ENCODE measurements at places on chromosomes 1 and 21.

DNA sequence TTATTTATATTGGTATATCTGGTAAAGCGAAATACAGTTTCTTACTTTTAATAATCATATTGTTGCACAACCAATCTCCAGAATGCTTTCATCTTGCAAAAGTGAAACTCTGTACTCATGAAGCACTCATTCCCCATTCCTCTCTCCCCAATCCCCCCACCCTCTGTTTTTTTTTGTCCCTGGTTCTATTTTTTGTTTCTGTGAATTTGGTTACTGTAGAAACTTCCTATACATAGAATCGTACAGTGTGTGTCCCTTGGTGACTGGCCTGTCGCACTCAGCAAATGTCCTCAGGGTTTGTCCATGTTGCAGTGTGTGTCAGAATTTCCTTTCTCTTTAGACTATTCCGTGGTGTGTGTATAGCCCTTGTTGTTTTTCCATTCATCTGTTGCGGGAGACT, 7.9 kb upstream of the NLRP3 start:
- no peak for DNase-seq

GRCh38 chr1:210483821-210484220, 155.1 kb downstream of the HHAT start:
- DNase-seq, result no peak

GRCh38 chr1:197222780-197223179, 45.3 kb upstream of the CRB1 start:
- DNase-seq, result no peak

DNA sequence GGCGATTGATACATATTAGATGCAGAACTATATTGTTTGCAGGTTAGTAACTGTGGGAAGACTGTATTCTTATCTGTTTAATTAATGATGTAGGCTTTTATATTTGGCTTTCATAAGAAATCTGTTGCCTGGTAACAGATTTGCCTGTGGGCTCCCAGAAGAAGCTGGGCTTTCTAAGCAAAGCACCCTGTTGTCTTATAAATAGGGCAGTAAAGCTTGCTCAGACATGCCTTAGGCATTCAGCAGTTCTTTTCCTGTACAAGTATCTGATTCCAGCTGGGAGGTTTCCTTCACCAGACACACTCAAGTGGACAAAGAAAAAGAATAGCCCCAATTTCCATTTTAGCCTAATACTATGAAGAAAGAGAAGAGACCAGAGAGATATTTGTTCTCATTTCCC, 524.0 kb downstream of the LRRIQ3 start:
- no peak for DNase-seq

DNA sequence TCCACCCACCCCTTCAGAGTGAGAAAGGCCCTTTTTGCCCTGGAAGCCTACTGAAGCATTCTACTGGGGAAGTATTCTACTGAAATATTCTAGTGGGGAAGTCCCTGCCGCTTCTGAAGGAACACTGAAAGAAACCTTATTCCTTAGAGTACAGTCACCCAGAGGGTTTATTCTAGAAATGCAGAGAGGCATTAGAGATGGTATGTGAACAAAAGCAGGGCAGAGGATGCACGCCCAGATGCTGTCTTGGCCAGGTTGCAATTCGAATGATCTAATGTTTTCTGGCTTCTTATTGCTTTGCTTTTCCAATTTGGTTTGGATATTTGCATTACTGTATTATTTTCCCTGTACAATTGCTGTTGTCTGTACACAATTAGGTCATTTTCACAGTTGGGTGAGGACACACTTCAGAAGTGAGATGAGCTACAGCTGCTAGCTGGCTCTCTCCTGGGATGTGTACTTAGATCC, 37.1 kb downstream of the CCN1 start:
- no peak for DNase-seq

DNA sequence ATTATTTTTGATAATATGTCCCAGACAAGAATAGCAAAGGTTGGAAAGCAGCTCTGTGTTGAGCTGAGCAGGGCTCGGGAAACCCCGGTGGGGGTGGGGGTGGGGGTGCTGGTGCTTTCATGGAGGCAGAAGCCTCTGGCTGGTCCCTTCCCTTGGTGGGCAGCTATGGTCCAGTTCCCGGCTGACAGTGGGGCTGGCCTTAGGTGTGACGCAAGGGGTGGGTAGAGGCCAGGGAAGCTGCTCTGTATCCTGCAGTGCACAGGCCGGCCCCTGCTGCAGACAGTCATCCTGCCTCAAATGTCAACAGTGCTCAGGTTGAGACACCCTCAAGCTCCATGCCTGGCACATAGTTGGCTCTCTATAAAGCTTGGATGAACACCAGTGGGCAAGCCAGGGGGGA, 8.9 kb downstream of the ACTL8 start:
- no peak for DNase-seq

DNA sequence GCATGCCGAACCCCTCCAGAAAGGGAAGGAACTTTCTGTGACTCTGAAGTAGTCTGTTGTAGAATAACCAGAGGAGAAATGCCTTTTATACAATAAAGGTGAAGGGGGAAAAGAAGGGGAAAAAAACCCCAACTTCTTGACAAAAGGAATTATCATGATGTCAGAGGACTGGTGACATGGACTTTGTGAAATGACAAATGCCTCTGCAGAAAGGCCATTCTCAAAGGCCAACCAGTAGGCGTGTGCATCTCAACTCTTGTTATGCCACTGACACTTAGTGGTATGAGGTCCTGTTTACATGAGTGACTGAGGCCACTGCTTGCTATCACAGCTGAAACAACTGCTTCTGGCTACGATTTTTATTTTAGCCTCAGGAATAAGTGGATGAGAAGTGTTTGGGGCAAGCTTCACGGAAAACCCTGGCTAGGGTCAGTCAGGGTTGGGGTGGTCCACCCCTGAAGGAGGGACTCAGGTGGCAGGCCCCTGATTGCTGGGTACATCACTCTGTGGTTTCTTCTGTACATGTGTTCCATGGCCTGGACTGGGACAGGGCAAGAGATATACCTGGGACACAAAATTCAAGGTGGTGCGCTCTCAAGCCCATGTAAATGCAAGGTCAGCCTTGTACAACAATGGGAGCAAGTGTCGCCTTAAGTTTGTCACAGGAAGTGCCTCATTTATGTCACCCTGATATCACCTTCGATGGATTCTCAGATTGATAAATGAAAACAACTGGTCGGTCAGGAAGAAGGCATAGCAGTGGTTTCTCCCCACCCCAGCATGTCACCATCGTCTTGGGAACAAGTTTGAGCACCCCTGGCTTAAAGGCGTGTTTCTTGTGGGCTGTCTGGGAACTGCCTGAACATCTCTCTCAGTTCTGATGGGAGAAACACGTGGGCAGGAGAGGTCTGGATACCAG, 12.4 kb downstream of the RUNX1 start:
- DNase-seq, result no peak

DNA sequence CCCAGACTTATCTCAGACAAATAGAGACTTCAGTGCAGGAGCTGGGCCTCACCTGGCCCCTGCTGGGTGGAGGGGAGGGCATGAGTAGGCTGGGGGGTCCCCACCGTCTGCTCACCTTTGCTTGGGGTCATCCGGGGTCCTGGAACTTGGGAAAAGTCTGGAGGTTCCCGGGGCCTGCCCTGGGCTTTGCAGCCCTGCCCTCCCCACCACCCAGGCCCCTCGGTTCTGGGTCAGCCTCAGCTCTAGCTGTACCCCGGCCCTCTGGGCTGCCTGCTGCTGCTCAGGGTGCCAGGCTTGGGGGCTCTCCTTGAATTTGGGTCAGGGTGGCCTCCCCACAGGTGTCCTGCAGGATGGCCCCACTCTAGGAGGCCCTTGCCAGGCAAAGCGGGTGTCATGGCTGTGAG, 2.4 kb upstream of the TMEM52 start:
- no peak for DNase-seq

GRCh38 chr21:34952701-34953100, 96.4 kb downstream of the RUNX1 start:
- no peak for DNase-seq

DNA sequence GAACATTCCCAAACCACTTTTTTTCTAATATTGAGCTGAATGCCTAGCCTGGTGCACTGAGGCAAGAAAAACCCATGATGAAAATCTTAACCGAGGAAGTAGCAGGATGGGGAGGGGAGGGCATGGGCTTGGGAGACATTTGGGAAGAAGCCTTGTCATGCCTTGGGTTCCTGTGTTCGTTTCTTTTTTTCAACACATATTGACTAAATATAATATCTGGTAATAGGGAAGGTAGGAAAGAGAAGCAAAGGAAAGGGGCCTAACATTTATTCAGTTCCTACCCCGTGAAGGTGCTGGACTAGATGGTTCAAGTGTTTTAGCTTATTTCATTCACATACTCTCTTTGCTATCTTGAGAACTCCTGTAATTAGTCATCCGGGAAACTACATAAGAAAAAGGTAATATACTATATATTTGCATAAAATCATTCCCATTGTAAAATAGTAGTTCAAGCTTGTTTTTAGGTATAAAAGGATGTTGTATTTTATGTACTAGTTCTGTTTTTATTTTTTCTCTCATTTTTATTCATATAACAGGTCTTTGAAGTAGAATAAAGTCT, 62.1 kb downstream of the ST3GAL3 start:
- DNase-seq, result no peak

DNA sequence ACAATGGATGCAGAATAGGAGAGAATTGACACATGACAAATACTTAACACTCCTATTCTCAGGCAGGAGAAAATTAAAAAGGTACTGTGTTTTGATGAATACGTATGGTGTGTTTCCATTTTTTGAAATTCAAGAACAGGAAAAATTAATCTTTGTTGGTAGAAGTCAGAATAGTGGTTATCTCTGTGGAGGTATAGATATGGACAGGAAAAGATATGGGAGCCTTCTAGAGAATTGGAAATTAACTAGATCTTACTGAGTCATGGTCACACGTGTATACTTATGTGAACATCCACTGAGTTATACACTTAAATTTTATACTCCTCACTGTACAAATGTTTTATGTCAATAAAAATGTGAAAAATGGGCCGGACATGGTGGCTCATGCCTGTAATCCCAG, 9.9 kb upstream of the TUT4 start:
- DNase-seq, result no peak

GRCh38 chr1:235511470-235512240, 7.4 kb upstream of the B3GALNT2 start:
- no peak for DNase-seq

- DNase-seq, result no peak
These were observed 599.1 kb downstream of the PTPRU start for GRCh38 chr1:29835406-29835805.

DNA sequence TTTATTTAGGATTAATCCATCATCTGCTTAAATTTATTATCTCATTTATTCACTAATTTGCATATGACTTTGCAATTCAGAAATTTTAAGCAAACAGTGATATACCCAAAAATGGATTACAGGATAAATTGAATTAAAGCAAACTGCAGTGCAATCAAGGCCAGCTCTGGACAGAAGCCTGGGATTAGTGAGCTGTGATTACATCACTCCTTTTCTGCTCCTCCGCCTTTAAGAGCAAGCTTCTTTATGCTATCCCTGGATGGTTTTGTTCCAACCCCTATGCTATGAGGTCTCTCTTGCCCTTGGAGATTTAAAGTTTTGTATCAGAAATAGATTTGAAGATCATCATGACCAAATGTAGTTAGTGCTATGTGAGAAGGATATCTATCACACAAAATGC, 32.6 kb downstream of the GPR52 start:
- no peak for DNase-seq

GRCh38 chr21:40853956-40854688, 7.2 kb upstream of the DSCAM start:
- DNase-seq, result no peak

GRCh38 chr1:201016943-201017827, 6.3 kb downstream of the KIF21B start:
- peak; percentile 37 for DNase-seq

DNA sequence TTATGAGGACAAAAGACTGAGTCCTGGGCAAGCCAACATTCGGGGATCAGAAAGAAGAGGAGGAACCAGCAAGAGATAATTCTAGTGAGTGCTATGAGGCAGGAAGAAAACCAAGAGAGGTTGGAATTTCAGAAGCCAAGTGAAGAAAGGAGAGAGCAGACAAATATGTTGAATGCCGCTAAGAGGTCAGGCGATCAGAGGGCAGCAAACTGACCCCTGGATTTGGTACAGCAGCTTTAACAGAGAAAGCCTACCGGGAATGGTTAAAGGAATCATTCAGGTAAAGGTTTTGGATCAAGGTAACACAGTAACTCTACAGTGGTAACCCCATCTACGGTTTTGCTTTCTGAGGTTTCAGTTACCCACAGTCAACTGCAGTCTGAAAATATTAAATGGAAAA, 5.4 kb downstream of the CLCC1 start:
- no peak for DNase-seq

DNA sequence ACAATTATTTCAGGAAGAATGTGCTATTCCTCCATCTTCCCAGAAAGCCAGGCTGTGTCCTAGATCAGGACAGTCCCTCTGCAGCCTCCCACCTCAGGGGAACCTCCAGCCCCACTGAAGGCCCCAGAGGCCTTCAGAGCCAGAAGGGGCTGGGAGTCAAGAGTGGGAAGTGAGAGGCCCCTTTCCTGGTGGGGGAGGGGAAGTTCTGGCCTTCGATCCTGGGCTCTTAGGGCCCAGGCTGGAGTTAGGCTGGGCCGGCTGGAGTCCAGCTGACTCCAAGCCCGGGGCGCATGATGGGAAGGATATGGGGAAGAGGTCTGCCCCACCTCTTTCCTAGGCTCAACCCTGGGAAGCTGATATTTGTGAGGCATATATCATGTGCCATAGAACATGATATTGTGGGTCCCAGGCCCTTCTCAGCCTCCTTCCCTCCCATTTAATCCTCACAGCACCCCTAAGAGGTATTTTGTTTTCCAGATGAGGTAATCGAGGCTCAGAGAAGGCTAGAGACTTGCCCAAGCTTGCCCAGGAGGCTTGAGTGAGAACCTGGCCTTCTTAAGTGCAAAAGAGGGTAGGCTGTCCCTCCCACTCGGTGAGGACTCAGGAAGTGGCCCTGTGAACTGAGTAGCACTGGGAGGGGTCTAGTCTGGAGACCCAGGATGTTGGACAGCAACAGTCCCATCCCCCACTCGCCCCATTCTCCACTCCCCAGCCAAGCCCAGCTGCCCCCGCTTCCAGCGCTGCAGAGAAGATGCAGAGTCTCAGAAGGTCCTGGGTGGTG, 18.6 kb upstream of the HSPG2 start:
- DNase-seq, result no peak

DNA sequence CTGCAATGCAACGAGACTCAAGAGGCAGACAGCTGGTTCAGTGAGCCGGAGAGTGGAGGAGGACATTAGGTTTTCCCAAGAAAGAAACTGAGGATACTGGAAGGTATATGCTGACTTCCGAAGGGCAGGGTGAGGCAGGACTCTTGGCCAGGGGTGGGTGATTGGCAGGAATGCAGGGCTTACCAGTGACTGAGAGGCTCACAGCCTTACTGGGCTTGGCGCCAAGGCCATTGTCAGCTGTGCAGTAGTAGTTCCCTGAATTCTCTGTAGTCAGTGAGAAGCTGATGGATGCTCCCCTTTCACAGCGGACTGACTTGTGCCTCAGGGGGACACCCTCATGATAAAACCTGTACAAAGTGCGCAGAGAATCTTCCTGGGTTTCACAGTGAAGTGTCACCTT, 9.6 kb downstream of the FCRL5 start:
- no peak for DNase-seq
